Psoas muscle (tissue), 8 donors: ENCODE measurements at places on chromosomes 1 and 21. TPM values are rescaled to one million over a fixed set of nuclear protein-coding genes. Genes with fewer than 3 reads are reported as not detected.

MR1 gene
- 2.9 TPM for total RNA-seq

RHBDL2 gene
- not detected for total RNA-seq

TNFRSF4 gene
- 1.4 TPM for total RNA-seq

CHIT1 gene
- total RNA-seq, result 0.27 TPM

GRCh38 chr1:2636733-2637132, 3.9 kb upstream of the MMEL1 start:
- H3K27me3 ChIP-seq, result peaks cover 46% of the 10 kb centered on the region
- no peaks in the 10 kb centered on the region for H3K36me3 ChIP-seq
- H3K4me3 ChIP-seq, result no peak overlapping the region
- DNase-seq, result no peak
- H3K27ac ChIP-seq, result no peak overlapping the region

- peak; percentile 35 for DNase-seq
- peaks cover 24% of the 10 kb centered on the region for H3K4me1 ChIP-seq
- no peaks in the 10 kb centered on the region for H3K27me3 ChIP-seq
- H3K36me3 ChIP-seq, result no peaks in the 10 kb centered on the region
- H3K4me3 ChIP-seq, result peak overlapping the region; percentile 77
- peak overlapping the region; percentile 94 for H3K27ac ChIP-seq
These were observed 1.3 kb downstream of the PCNT start for GRCh38 chr21:46325073-46325912.

GRCh38 chr21:43961382-43961909, 50.7 kb upstream of the TRAPPC10 start:
- no peaks in the 10 kb centered on the region for H3K36me3 ChIP-seq
- no peaks in the 10 kb centered on the region for H3K27me3 ChIP-seq
- no peak overlapping the region for H3K4me3 ChIP-seq
- no peak overlapping the region for H3K27ac ChIP-seq
- peaks cover 8% of the 10 kb centered on the region for H3K4me1 ChIP-seq

DNA sequence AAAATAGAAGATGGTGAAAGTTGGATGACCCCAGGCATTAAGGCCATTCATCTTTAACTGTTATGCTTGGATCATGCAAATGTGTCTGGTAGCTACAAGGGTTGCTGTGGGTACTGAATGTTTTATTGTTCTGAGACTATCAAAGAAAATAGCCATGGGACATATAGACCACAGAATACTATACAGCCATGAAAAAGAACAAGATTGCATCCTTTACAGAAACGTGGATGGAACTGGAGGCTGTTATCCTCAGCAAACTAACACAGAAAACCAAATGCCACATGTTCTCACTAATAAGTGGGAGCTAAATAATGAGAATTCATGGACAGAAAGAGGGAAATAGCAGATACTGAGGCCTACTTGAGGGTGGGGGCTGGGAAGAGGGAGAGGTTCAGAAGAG, 249.0 kb downstream of the LTN1 start:
- H3K4me1 ChIP-seq, result peaks cover 6% of the 10 kb centered on the region
- no peak overlapping the region for H3K4me3 ChIP-seq
- no peaks in the 10 kb centered on the region for H3K27me3 ChIP-seq
- H3K27ac ChIP-seq, result no peak overlapping the region
- no peaks in the 10 kb centered on the region for H3K36me3 ChIP-seq
- no peak for DNase-seq

DNA sequence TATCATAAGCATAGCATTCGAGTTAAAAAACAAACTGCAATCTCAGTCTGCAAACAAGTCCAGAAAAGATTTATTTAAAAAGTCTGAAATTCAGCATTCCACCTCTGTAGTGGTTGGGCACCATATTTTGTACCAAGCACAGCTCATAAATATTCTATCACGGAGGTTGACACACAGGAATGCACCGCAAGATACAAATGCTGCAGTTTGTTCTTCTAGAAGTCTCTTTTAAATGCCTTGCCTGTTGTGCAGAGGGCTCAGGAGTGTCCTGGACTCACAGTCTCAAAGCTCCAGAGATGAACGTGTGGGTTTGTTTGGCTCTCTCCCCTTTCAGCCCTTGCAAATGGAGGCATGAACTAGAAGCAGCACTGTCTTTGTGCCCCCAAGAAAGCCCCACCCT, 212.4 kb upstream of the USP24 start:
- DNase-seq, result no peak
- no peak overlapping the region for H3K4me3 ChIP-seq
- H3K27me3 ChIP-seq, result no peaks in the 10 kb centered on the region
- H3K36me3 ChIP-seq, result no peaks in the 10 kb centered on the region
- no peak overlapping the region for H3K27ac ChIP-seq

DNA sequence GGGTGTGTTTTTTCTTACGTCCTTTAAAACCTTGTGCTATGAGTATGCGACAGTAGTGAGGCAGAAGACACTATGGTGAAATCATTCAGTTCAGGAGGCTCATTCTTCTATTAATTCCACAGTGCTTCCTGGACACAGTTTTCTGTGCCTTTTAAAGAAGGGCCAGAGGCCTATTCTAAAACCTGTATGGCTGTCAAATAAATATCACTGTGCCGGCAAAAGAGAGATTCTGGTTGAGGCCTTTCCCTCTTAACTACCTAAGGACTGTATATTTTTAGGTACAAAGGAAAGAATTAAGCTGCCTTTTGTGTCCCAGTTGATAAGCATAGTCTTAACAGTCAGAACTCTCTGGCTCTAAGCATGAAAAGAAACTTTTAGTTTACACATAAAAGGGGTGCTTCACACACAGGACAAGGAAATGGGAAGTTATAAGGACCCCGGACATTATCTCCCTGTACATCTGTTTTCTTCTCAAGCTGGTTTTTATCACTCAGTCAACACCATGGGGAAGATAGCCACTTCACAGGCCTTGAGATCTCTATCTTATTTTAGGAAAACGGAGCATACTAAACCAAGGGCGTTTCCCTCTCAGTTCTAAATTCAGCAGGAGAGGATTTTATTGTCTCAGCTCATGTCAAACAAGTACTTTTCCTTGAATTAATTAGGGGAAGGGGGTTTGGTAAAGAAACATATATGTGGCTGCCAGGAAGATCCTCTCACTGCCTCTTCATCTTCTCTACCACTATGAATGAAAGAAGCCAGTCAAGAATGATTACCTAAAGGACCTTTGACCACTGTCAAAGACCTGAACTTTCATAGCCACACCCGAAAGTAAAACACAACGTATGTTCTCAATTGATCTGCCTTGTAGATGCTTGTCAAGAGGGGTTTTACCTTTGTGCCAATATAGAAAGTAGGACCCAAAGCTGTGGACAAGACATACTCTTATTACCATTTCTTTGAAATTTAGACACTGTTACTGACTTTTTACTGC, 71.4 kb upstream of the HSPA13 start:
- DNase-seq, result no peak
- no peaks in the 10 kb centered on the region for H3K4me1 ChIP-seq
- no peaks in the 10 kb centered on the region for H3K36me3 ChIP-seq
- H3K27me3 ChIP-seq, result no peaks in the 10 kb centered on the region

GRCh38 chr21:44962403-44962966, 22.7 kb downstream of the SLX9 start:
- peaks cover 42% of the 10 kb centered on the region for H3K4me1 ChIP-seq
- H3K27ac ChIP-seq, result no peak overlapping the region
- DNase-seq, result peak; percentile 36
- no peaks in the 10 kb centered on the region for H3K36me3 ChIP-seq
- H3K27me3 ChIP-seq, result no peaks in the 10 kb centered on the region

DNA sequence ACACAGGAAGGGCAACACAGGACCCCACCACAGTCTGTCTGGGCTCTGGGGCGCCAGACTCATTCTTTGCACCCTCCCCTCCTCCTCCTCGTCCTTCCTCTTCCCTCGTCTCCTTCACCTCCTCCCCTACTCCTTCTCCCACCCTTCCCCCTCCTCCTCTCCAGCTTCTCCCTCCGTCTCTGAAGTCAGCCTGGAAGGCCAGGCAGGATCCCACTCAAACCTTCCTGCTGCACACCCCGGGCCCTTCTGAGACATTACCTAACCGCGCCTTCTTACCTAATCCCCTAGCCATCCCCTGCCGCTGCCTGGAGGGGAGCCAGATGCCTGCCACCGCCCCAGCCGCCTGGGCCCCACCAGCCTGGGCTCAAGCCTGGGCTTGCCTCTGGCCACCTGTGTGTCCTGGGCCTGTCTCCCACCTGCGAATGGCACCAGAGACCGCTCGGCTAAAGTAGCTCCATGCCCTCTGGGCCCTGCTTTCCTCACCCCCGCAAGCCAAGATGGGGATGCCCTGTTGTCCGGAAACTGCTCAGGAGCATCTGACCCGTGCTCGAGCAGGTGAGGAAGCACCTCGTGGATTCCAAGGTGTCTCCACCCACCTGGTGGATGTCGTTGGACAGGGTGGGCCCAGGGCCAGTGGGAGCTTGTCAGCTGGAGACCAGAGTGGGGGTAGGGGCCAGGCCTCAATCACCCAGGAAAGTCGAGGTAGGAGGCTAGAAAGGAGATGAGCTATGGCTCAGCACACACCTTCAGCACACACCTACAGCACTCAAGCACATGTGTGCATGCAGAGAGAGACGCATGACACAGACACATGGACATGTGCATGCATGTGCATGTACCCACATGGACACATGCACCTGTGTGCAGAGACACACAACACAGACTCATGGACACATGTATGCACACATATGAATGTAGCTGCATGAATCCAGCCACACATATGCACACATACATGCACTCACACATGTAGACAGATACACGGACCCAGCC, 31.9 kb downstream of the WNT9A start:
- no peaks in the 10 kb centered on the region for H3K4me1 ChIP-seq
- DNase-seq, result peak; percentile 33
- no peaks in the 10 kb centered on the region for H3K27me3 ChIP-seq
- no peak overlapping the region for H3K27ac ChIP-seq
- no peaks in the 10 kb centered on the region for H3K36me3 ChIP-seq
- no peak overlapping the region for H3K4me3 ChIP-seq

- no peaks in the 10 kb centered on the region for H3K4me1 ChIP-seq
- no peak for DNase-seq
- no peak overlapping the region for H3K4me3 ChIP-seq
- H3K27ac ChIP-seq, result no peak overlapping the region
- H3K36me3 ChIP-seq, result no peaks in the 10 kb centered on the region
These were observed 177.8 kb downstream of the PTPRU start for GRCh38 chr1:29414086-29414485.

DNA sequence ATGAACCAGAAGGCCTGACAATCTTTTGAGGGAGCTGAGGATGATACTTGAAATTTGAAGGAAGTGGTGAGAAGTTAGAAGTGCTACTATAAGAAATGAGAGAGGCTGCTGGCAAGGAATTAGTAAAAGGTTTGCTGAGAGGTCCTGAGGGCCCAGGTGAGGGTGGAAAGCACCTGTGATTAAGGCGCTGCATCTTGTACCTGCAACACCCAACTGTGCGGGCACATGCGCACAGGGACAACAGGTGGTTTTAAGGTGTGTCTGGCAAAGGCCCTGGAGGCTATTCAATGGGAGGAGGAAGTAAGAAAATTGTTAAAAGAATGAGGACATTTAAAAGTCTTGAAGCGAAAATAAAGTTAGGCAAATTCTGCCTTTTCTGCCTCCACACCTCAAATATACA, 349.3 kb downstream of the RGS7 start:
- no peak for DNase-seq
- H3K27me3 ChIP-seq, result no peaks in the 10 kb centered on the region
- H3K4me1 ChIP-seq, result no peaks in the 10 kb centered on the region
- no peaks in the 10 kb centered on the region for H3K36me3 ChIP-seq

DNA sequence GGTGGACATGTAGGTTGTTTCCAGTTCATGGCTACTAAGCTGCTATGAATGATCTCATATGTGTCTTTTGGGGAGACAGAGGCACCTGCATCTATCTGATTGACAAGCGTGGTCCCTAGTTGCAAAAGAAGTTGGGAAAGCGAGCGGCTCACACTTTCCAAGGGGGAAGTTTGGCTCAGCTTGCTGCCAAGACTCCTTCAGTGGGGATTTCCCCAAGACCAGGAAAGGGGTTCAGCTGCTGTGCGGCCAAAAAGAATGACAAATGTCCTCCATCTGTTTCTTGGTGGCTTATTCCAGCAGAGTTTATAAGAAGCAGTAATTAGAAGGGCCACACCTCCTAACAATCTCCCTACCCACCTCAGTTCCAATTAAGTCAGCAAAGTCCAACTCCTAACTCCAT, 128.5 kb upstream of the GALNT2 start:
- no peak overlapping the region for H3K4me3 ChIP-seq
- peaks cover 4% of the 10 kb centered on the region for H3K4me1 ChIP-seq
- DNase-seq, result no peak
- no peaks in the 10 kb centered on the region for H3K36me3 ChIP-seq
- H3K27ac ChIP-seq, result no peak overlapping the region
- H3K27me3 ChIP-seq, result no peaks in the 10 kb centered on the region

- DNase-seq, result no peak
- peaks cover 19% of the 10 kb centered on the region for H3K4me1 ChIP-seq
- H3K4me3 ChIP-seq, result no peak overlapping the region
These were observed 5.8 kb upstream of the IL24 start for GRCh38 chr1:206891412-206891811.

DNA sequence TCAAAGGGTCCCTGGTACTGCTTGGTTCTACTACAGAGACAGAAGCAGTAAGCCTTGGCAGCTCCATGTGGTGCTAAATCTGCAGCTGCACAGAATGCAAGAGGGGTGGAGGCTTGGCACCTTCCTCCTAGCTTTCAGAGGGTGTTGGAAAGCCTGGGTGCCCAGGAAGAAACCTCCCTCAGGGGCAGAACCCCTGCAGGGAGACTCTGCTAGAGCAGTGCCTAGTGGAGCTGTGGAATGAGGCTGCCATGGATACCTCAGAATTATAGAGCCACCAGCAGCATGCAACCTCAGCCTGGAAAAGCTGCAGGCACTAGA, 76.2 kb upstream of the TLR5 start:
- H3K4me3 ChIP-seq, result no peak overlapping the region
- no peak for DNase-seq
- H3K4me1 ChIP-seq, result no peaks in the 10 kb centered on the region

- no peak overlapping the region for H3K4me3 ChIP-seq
- H3K36me3 ChIP-seq, result no peaks in the 10 kb centered on the region
- DNase-seq, result no peak
These were observed 18.4 kb upstream of the PLEKHG5 start for GRCh38 chr1:6509919-6510291.

GRCh38 chr1:229087906-229088305, 183.0 kb upstream of the RAB4A start:
- H3K27ac ChIP-seq, result no peak overlapping the region
- H3K27me3 ChIP-seq, result no peaks in the 10 kb centered on the region
- no peaks in the 10 kb centered on the region for H3K36me3 ChIP-seq
- no peak overlapping the region for H3K4me3 ChIP-seq
- peaks cover 18% of the 10 kb centered on the region for H3K4me1 ChIP-seq
